ENCODE measurements at places on chromosomes 4 and X.

DNA sequence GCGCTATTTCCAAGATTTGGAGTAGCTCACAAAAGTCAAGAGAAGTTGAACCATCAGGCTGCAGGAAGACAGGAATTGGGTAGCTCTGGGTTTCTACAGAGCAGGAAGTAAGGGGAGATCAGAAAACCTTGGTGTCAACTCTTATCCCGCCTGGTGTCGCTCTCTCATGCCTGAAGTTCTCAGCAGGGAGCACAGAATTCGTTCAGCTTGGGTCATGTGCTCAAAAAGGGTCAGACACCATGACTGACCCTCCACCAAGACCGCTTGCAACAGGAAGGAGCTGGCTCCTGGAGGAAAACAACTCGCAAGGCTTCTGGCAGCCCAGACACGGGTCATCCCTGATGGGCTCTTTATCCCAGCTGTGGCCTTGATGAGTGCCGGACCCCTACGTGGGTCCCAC, 93.7 kb upstream of the MSX1 start:
- DNase-seq = no peak

DNA sequence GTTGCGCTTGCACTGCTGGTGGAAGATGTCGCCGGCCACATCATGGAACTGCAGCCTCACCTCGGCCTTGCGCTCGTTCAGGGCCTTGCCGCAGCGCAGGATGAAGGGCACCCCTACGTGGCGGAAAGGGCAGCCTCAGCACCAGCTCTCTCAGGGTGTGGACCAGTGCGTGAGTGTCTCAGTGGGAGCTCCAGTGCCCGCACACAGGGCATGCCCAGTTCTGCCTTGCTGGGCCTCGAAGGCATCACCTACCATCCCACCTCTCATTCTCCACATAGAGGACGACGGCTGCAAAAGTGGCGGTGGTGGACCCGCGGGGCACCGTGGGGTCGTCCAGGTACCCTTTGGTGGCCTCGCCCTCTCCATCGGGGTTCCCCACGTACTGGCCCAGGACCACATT, 14.0 kb downstream of the G6PD start:
- DNase-seq = no peak

DNA sequence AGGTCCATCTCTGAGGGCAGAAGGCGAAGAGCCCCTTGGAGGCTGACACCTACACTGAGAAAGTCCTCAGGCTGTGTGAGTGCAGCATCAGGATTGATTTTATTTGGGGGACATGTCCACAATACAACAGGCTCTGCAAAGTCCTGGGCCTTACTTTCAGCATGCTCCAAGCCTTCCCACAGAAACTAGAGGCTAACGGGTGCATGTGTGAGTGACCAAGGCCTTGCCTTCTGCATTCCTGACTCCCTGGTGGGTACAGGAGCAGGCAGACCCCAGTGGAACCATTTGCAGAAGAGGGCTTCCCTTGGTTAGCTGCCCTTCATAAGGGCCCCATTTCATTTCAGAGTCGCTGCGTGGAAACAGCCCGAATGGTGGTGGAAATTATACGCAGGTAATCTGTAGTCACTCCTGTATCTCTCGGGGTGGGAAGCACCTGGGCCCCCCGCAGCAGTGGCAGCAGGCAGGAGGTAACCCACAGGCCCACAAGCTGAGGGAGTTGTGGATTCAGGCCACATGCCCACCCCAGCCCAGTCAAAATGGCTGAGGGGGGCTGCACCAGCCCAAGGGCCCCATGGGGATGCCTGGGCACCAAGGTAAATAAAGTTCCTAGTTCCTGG, 37.7 kb downstream of the NSG1 start:
- no peak for DNase-seq

DNA sequence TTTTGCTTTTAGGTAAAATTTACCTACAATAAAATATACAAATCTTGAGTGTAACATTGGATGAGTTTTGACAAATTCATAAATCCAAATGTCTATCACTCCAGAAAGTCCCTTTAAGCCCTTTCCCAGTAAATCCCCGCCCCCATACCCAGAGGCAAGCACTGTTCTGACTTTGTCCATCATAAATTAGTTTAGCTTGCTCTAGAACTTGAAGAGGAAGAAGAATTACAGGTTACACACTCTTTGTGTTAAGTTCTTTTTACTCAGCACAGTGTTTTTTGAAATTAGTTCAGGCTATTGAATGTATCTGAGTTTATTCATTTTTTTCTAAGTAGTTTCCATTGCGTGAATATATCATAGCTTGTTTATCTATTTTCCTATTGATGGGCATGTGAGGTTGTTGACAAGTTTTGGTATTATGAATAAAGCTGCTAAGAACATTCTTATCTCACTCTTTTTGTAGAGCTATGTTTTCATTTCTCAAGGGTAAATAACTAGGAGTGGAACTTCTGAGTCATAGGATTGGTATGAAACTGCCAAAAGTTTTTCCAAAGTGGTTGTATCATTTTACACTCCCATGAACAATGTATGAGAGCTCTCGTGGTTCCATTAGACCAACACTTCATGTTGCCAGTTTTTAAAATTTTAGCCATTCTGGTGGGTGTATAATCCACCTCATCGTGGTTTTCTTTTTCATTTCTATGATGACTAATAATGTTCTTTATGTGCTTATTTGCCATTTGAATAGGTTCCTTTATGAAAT, 22.4 kb upstream of the HPSE start:
- no peak for DNase-seq

DNA sequence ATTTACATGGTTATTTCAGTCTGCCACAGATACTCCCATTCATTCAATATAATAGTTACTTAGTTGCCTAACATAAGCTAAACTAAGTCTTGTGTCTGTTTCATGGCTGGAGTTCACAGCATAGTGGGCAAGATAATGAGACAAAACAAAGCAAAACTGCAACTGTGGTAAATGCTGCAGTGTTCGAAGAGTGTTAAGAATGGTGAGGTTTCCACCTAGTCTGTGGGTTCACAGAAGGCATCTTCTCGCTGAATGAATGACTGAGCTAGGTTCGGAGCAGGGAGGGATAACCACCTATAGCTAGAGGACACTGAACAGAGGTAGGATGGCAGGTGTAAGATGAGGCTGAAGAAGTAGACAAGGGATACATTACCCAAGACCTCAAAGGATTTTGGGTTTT, 171.0 kb downstream of the FBXW7 start:
- no peak for DNase-seq

GRCh38 chrX:10477525-10477924, 142.9 kb downstream of the MID1 start:
- no peak for DNase-seq

DNA sequence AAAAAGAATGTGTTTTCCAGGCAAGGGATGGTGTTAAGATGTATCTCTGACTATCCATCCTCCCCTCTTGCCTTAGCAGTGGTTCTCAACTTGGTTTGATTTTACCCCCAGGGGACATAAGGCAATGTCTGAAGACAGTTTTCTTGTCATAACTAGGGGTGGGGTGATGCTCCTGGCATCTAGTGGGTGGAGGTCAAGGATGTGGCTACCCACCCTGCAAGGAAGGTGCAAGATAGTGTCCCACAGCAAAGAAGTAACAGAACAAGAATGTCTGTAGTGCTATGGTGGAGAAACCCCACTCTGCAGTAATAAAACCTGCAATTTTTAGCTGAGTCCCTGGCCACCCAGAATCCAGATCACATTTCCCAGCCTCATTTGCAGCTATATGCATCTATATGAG, 81.2 kb upstream of the TBL1X start:
- no peak for DNase-seq

DNA sequence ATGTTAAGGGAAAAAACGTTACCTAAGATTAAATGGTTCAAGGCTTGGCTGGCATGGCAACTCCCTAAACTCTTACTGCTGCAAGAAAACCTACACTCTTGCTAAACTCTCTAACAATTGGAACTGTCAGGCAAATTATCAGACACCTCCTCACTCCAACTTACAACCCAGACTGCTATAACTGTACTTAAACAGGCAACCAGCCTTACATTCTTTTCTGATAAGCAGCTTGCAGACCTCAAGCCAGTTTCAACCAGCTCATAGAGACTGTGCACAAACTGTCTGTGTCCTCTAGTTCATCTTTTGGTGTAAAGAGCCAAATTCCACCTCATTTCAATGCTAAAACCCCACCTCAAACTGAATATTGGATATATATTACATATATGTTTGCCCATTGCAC, 504.9 kb downstream of the UBE2NL start:
- no peak for DNase-seq

DNA sequence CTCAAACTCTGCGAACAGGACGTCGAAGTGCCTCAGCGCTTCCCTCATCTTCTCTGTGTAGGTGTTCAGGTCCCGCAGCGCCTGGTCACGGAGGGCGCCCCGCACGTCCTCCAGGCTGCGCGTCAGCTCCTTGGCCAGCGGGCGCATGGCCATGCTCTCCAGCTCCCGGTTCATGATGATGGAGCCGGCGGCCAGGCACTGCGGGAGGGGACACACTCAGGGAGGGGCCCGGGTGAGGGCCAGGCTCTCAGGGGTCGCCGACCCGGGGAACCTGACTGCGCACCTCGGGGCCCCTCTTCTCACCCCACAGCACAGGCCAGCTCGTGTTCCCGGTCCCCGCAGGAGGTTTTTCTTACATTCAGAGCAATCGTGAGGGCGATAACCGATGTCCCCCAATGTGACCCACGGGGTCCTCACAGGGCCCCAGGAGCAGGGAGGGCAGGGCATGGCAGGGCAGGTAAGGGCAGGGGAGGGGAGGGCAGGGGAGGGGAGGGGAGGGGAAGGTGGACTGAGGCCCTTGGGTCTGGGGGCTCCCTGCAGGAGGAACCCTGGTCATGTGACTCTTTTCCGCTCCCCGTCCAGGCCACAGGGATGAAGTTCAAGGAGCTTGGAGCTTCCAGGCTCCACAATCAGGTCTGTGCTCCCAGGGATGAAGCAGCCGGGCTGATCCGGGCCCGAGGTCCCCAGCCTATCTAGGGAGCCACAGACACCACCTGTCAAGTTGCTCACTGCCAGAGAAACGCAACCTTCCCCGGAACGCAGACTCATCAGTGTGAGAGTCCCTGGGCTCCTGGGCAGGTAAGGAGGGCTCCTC, 77.8 kb upstream of the MXD4 start:
- DNase-seq = no peak

DNA sequence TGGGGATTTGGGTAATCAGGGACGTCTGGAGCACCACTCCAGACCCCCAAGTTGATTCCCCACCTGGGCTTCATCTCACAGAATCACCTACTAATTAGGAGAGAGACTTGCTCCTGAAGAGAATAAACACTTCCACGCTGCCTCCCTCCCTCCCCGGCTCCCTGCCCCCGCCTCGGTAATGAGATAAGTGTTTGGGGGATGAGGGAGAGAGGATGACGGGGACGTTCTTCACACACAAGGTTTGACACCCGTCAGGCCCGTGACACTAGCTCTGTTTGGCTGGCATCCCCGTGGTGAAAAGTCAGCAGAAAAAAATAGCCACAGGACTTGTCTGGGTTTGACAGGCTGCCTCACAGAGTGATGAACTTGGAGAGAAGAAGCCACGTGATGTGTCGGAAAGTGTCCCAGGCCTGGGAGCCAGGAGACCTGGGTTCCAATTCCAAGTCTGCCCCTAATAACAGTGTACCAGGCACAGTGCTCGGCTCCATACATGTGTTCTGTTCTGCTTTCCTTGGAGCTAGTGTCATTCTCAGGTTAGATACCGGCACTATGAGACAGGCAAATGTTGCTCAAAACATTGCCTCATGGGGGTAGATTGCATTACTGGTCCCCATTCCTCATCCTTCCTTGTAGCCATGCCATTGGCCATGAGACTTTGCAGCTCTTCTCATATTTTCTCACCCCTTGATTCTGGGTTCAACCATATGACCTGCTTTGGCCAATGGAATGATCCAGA, 578.0 kb downstream of the BCOR start:
- no peak for DNase-seq

DNA sequence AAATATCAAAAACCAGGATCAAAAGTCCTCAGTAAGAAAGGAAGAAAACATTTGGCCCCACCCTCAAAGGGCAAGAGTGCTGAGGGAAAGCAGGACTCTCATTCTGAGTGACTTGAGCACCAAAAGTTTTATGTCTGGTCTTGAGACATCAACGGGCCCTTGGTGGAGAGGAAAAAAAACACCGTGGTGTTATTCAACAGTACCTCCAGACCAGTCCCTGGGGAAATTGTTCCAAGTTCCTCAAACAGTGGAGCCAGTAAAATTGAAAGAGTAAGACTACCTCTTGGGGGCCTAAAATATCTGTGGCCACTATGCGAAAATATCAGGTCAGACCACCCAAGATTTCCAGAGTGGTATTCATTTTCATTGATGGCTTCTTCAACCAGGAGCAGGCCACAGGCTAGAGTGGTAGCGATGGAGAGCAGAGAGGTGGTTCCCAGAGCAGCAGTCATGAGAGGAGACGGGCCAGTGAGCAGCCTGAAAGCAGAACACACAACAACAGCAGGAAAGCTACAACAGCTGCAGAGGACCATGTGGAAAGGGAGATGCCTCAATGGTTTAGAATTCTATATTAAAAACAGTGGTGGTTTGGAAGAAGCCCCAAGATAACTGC, 63.7 kb upstream of the RPL34 start:
- no peak for DNase-seq

- DNase-seq = no peak
These were observed 20.9 kb downstream of the MAPK10 start for GRCh38 chr4:86338989-86339388.

DNA sequence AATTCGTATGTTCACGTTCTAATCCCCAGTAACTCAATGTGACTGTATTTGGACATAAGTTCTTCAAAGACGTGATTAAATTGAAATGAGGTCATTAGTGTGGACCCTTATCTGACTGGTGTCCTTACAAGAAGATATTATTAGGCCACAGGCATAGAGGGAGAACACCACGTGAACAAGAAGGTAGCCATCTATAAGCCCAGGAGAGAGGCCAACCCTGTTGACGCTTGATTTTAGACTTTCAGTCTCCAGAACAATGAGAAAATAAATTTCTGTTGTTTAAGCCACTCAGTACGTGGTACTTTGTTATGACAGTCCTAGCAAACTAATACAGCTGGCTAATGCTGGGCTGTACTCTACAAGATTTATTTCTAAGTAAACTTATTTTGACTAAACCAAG, 1.5 kb upstream of the EIF1AX start:
- DNase-seq = no peak

DNA sequence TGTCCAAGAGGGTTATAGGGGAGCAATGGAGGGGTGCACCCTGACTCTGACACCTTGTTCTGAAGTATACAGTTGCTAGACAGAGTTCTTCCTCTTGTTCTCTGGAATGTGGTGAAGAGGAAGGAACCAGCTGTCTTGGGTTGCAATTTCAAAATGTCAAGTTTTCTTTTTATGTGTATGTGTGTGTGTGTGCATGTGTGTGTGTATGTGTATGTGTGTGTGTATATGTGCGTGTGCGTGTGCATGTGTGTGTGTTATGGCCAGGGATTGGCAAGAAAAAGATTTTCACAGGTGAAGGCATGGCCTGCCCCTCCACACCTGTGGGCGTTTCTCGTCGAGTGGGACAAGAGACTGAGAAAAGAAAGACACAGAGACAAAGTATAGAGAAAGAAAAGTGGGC, 81.6 kb upstream of the ADGRA3 start:
- DNase-seq = no peak

GRCh38 chrX:15719324-15719968, 18.6 kb upstream of the CA5B start:
- DNase-seq = no peak

- no peak for DNase-seq
These were observed 31.1 kb downstream of the RAB28 start for GRCh38 chr4:13452927-13453579.

All from stimulated activated CD8-positive, alpha-beta memory T cell treated with anti-CD3 and anti-CD28 coated beads, Interleukin-4, amount 100 ng/mL, for 1 hour (primary cell).